ENCODE measurements at places on chromosomes 16 and 17.

GRCh38 chr17:79162012-79162963, 87.7 kb downstream of the ENGASE start:
- no peak for DNase-seq

- DNase-seq = no peak
Observed at GRCh38 chr16:86899151-86899550, 320.8 kb downstream of the FOXL1 start.

GRCh38 chr16:50151322-50151721, 1.8 kb upstream of the TENT4B start:
- no peak for DNase-seq

- no peak for DNase-seq
Observed at GRCh38 chr16:50616386-50616785, 64.7 kb downstream of the SNX20 start.
